ENCODE measurements at places on chromosomes 1 and 21.

DNA sequence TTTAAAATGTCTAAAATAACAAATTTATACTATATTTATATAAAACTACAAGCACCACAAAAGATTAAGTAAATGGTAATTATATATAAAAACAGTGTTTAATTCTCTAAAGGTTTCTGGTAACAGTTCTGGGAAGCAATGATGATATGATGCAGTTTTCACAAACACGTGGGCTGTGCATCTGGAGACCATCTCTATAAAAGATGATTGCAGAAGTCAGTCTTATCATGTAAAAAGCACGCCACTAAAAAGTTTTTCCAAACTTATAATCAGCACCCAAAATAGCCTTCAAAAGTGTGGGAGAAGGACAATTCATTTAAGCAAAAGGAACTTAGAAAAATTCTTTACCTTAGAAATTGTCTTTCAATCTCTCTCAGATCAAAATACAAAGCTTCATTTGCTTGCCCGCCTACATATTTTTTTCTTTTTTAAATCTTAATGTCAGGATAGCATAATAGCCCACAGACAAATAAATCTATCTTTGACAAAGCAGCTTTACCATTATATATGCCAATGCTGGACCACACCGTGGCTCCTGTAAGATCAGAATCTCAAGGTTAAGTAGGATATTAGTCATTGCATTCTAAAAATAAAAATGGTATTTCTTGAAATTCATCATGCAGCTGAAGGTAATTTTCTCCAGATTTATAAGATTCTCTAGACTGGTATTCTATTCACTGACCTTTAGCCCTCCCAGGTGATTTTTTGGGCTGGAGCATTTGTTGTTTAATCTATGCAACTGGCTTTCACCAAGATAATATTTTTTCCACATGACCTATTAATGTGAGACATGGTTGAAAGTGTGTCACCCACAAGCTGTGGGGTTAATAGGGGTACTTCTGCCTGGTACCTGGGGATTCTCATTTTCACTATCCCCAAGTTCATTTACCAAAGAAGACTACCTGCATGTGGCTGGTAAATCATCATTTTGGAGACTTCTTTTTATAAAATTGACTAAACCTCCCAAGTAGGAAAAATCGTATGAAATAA lies 189.6 kb upstream of the ST6GALNAC5 start:
- DNase-seq, result no peak

DNA sequence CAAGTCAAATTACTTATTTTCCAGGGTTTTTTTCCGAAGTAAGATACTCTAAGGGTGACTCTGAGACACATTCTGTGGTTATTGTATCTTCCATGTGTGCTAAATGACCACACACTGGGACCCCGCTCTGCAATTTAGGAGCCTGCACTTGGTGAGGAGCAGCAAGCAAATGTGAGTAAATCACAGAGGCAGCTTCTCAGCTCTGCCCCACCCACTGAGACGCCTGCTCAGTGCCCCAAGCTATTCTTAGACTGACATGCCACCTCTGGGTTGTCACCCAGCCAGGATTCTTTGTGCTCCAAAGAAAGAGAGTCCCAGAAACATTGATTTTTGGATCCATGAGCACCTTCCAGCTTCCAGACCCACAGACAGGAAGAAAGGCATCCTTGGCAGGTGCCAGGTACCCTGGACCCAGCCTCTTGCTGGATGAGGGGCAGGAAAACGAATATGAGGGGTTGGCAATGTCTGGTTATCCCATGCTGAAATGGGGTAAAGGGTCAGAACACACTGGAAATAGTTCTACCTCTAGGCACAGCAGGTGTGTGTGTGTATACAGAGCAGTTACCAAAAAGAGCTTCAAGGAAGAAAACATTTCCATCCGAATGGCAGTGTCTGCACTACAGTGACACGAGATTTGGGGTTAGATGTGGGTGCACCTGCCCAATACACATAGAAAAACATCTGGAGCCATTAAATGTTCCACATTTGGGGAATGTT lies 41.2 kb downstream of the TNR start:
- DNase-seq, result no peak

DNA sequence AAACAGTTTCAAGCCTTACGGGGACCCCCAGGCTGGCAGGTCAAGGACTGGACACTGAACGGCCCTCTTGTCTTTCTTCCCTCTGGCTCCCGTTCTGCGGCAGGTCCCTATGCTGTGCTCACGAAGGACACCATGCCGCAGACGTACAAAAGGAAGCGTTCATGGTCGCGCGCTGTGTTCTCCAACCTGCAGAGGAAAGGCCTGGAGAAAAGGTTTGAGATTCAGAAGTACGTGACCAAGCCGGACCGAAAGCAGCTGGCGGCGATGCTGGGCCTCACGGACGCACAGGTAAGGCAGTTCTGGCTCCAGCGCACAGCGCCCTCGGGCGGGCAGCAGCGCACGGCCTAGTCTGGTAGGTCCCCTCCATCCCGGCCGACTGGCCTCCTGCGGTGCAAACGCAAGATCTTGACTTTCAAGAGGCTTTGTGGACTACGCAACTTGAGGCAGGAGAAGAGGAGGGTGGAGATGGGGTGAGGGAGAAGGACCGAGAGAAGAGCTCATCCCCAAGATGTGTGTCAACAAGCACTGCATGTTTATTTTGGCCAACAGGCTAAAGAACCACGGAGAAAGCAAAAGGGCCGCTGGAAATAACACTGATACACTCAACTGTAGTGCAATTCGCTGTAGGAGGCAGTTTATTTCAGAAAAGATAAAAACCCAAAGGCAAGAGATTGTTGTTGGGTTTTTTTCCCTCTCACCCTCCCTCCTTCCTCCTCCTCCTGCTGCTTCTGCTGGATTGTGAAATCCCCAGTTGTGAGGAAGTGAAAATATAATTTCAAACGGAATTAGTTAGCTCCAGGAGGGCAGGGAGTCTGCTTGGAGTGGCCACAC lies 3.0 kb downstream of the HLX start:
- no peak for DNase-seq

- no peak for DNase-seq
These were observed 82.3 kb downstream of the SSBP3 start for GRCh38 chr1:54323921-54324250.

GRCh38 chr1:22850681-22851080 lies 122.0 kb downstream of the LACTBL1 start:
- no peak for DNase-seq

- DNase-seq, result no peak
These were observed 644.1 kb downstream of the LMO4 start for GRCh38 chr1:87972811-87973210.

- no peak for DNase-seq
These were observed 1.7 kb upstream of the CELSR2 start for GRCh38 chr1:109247401-109248365.

DNA sequence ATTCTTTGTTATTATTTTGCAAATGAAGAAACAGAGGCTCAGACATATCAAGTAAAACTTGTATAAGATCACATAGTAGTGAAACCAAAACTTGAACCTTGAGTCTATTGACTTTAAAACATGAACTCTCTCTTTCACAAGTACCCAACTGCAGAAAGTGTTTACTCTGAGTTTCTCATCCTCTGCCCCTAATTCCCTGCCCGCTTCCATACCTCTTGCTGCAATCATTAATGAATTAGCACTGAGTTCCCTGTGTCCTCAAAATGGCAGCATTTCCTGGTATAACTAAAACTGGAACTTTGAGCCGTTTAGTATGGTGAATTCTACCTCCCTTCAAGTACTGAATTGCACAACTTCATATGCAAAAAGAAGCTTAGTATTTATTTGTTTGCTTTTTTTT lies 147.7 kb upstream of the DNAH14 start:
- DNase-seq, result no peak

GRCh38 chr1:155125946-155126555 lies 1.6 kb upstream of the EFNA1 start:
- DNase-seq, result no peak

DNA sequence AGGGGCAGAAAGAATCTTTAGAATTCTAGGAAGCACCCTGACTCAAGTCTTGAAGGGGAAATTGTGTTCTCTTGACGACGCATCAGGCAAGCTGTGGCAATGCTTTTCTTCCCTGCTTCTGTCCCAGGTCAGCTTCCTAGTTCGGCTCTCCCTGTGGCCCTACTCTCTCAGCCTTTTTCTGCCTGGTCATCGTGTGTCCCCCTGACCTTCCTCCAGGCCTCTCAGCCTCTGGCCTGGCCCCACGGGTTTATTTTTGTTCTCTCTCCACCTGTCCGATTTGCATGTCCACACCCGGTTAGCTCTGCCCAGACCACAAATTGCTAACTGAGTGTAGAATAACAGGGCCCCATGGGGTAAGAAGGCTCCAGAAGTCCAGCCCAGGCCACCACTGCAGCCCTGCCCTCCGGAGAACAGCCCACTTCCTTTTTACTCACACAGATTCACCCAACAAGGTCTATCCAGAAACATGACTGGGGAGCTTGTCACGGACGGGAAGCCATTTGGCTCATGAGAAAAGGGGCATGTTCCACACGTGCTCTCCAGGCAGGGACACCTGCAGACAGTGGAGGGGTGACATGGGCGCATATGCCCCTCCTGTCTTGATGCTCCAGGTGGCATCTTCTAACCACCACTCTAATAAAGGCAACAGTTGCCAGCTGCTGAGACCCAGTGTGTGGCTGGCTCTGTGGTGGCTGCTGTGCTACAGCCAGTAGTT lies 9.8 kb downstream of the KCNN3 start:
- DNase-seq, result no peak

GRCh38 chr1:226977643-226978431 lies 37.7 kb downstream of the COQ8A start:
- DNase-seq, result no peak

DNA sequence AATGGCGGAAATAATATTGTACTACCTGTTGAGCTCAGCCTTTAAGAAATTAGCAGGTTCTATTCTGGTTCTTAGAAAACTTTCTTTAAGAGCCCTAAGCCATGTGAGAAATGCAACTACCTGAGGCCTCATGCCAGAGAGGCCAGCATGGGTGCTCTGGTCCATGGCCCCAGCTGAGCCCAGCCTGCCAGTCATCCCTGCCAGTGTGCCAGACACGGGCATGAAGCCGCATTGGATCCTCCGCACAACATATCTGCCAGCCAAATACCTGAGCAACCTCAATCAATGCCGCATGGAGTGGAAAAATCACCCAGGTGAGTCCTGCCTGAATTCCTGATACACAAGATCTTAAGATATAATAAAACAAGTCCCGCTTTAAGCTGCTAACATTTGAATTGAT lies 91.8 kb downstream of the C21orf91 start:
- no peak for DNase-seq

DNA sequence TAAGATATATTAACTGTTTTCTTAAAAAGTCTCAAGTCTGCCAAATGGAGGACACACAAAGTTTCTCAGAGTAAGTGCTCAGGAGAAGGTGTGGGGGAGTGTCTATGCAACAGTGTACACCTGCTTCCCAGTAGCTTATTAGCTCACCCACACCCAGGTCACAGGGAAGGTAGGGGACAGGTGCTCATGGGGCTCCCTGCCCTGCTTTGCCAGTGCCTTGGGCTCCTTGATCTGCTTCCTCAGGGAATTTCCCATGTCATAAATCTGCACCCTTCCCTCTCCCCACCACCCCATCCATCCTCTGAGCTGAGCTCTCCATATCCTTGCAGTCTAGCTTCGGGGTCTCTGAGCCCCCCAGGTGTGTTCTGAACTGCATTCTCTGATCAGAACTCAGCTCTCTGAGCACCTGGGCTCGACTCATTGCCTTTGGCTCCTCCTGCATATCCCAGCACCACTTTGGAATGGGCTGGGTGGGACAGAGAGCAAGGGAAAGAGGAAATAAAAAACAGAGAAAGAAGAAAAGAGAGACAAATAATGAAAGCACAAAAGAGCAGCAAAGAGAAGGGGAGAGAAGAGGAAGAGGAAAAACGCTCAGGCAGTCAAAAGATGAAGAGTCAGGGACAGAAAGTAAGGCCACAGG lies 87.0 kb upstream of the ATP1B1 start:
- no peak for DNase-seq

- no peak for DNase-seq
These were observed 135.5 kb downstream of the TNFSF18 start for GRCh38 chr1:172915271-172915670.

- no peak for DNase-seq
These were observed 586.1 kb upstream of the ZP4 start for GRCh38 chr1:238476841-238477240.

DNA sequence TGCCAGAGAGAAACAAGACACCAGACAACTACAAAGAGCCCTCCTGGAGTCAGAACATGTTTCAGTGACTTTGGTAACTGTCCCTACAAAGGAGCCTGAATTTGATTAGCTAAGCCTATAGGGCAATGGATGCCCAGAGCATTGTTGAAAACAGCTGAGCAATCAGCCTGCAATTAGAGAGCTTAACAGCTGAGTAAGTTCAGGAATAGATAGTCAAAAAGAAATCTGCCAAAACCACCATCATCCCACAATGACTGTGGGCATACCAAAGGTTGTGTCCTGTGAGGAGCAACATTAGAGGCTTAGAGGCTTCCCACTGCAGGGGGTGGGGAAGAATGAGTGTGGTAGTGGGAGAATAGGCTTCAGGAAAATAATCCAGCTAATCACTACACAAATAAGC lies 32.1 kb downstream of the SH3BP5L start:
- no peak for DNase-seq

DNA sequence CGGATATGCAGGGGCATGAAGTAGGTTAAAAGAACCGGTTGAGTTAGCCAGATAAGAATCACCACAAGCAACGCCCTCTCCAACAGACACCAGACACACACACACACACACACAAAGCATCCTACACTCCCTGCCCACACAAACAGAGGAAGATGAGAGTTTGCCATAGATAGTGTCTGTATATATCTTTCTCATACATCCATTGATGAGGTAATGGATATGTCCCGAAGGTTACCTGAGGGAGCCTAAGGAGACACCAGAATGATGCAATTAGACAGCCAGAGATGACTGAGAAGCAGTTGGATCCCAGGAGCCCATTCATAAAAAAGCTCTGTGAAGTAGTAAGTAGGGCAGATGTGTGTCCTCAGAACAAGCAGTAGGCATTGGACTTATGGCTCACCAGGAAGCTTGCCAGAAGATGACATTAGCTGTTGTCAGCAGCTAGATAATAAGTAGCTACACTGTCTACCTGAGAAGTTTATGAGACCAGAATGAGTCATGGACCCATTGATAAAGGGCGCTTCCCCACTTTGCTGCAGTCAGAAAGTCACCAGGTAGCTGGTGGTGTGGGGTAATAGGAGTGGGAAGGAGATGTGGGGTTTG lies 247.0 kb downstream of the KCNT2 start:
- no peak for DNase-seq

DNA sequence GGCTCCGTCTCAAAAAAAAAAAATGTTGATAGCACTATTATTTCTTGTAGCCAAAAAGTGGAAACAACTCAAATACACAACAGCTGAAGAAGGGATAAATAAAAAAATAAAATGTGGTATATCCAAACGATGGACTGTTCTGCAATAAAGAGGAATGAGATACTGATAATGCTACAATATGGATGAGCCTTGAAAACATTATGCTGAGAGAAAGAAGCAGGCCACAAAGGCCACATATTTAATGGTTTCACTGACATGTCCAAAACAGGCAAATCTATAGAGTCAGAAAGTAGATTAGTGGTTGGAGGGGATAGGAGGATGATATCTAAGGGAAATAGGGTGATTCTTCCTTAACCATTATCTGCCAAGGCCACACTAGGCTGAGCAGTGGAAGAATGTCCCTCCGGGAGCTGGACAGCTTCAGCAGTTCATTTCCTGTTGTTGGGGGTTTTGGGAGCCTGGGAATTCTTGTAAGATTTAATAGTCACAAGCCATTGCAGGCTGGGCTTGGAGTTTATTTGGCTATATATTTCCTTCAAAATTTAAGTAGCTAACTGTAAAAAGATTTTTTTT lies 53.5 kb downstream of the ST3GAL3 start:
- no peak for DNase-seq
